Ammon's horn (tissue), 1 donor: ENCODE measurements at places on chromosomes 13 and 19.

- DNase-seq, result no peak
These were observed 69.9 kb downstream of the RUBCNL start for GRCh38 chr13:46317120-46317519.

DNA sequence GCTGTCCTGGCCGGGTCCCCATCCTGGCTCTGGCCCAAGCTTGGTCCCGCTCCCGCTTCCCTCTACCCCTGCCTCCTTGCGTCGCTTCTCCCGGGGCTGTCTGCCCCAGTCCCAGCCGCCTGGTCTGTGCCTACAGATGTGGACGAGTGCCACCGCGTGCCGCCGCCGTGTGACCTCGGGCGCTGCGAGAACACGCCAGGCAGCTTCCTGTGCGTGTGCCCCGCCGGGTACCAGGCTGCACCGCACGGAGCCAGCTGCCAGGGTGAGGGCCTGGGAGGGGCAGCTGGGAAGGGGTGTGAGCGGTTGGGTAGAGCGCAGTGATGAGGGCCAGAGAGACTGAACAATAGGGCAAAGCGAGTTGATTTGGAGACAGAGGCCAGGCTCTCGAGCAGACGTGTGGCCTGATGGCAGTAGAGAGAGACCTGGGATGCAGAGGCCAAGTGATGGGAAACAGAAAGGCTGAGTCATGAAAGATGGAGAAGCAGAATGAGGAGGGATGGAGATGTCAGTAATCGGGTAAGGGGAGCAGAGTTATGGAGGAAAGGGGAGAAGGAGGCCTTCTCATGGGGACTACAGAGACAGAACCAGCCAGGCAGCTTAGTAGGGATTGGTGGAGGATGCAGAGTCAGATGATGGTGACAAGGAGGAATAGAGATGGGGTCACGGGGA lies 9.4 kb downstream of the LTBP4 start:
- peak; percentile 54 for DNase-seq

GRCh38 chr13:25415241-25415640 lies 43.5 kb downstream of the ATP8A2 start:
- no peak for DNase-seq

DNA sequence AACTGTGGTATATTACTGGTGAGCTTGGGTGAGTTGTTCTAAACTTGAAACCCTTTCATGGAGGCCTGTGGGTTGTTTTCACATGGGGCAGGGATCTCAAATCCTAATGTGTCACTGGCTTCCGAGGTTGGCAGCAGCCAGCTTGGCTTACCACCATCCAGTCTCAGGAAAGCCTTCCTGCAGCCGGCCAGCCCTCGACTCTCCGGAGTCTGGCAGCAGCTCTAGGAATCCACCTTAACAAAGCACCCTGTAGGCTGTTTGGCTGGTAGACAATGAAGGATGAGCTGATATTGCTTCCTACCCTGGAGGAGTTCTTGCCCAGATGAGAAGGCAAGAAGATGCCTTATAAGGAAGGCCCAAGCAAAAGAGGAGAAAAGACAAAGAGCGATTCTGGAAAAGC lies 188.3 kb downstream of the KLF12 start:
- DNase-seq, result peak; percentile 48

DNA sequence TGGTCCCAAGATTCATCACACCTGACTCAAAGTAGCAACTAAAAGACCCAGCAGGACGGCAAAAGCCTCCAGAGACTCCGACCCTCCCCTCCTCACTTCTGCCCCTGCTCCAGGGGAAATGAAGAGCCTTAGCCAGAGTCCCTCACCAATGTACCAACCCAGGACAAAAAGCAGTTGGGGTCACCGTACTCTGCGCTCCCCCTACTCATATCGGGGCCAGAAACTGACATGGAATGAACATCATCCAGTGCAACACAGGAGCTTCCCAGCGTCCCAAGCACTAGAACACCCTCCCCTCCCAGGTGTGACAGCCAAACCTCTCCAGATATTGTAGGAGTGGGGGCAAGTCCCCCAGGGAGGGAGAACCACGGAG lies 1.7 kb downstream of the EEF2 start:
- no peak for DNase-seq

GRCh38 chr19:3097442-3097871 lies 3.3 kb downstream of the GNA11 start:
- DNase-seq, result no peak

DNA sequence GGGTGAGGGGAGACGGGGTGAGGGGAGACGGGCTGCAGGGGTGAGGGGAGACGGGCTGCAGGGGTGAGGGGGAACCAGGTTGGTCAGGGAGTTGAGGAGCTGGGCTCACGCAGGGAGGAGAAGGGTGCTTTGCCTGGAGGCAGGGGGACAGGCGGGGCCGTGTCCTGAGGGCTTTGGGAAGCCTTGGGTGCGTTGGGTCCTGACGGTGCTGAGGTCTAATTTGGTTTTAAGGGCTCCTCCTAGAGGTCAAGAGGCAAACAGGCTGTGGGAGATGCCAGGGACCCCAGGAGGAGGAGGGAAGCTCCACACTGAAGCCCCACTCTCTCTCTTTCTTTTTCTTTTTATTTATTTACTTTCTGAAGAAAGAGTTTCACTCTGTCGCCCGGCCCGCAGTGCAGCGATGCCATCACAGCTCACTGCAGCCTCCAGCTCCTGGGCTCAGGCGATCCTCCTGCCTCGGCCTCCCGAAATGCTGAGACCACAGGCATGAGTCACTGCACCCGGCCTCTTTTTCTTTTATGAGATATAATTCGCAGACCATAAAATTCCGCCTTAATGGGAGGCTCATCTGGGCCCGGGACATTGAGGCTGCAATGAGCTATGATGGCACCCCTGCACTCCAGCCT lies 9.3 kb upstream of the MISP start:
- no peak for DNase-seq
